SHP77 (cell line): ENCODE measurements at places on chromosomes 13 and 19.
A peak's percentile ranks its signal among the peaks of the same experiment; 100 is the strongest.

DNA sequence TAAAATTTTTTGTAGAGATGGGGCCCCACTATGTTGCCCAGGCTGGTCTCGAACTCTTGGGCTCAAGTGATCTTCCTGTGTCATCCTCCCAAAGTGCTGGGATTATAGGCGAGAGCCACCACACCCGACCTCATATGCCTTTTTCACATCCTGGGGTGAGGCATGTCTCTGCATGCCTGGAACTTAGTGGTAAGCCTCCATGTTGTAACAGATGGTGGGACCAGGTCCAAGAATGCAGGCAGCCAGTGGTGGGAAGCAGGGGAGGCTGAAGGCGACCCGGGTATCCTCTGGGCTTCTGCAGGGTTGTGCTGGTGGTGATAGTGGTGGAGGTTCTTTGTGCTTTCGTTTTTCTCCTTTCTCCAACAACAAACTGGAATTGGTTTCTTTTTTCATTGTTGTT lies 30.1 kb upstream of the CCDC124 start:
- DNase-seq, result no peak

GRCh38 chr13:76925115-76925514 lies 23.2 kb upstream of the ACOD1 start:
- no peak for DNase-seq

DNA sequence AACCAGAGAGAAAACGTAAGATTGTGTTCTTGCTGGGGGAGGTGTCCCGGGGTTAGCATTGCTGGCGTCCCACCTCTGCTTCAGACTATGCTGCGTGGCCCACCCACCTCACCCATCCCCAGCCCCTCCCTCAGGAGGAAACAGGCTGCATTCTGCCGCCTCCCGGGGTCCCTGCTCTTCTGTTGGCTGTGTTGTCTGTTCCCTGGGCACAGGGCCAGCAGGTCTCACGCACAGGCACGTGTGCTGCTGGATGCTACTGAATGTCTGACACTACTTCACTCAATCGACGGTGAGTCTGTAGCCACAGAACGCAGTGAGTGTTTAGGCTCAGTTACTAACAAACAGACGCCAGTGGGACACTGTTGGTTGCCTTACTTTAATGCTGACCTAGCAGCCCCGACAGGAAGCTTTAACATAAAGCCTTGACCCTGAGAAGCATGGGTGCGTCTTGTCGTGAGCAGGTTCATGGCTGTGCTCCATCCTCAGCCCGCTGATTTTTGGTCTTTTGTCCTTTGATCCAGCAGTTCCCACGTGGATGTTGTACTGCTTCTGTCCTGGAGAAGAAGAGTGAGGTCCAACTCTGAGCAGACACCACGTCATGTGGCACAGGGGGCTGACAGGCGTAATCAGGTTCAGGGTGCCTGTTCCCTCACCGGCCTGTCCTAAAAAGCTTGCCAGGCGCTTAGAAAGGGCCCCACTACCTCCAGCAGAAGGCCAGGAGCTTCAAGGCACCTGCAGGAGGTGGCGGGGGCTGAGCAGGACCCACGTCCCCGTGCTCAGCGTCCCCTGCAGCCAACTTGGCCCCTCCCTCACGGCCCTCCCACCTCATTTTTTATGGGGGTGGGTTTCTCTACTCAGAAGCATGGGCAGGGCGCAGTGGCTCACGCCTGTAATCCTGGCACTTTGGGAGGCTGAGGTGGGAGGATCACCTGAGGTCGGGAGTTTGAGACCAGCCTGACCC lies 26.0 kb downstream of the NAXD start:
- peak; percentile 92 for DNase-seq

DNA sequence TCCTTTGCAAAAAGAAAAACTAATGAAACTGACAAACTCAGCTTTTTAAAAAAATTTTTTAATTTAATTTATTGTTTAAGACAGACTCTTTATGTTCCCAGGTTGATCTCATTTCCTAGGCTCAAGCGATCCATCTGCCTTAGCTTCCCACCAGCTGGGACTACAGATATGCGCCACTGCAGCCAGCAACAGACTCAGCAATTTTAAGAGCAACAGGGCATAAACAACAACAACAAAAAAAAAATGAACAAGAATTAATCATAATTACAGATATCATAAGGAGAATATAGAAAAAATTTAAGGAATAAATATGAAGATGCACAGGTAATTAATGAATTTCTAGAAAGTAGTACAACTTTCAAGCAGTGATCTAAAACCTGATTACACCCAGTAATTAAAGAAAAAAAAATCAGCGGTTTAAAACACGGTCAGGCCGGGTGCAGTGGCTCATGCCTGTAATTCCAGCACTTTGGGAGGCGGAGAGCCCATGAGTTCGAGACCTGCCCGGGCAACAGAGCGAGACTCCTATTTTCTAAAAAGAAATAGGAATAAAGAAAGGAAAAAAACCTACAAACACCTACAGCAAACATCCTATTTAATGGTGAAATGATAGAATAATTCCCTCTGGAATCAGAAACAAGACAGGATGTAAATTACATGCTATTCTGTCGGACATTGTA lies 1.4 kb downstream of the ZNF699 start:
- no peak for DNase-seq

DNA sequence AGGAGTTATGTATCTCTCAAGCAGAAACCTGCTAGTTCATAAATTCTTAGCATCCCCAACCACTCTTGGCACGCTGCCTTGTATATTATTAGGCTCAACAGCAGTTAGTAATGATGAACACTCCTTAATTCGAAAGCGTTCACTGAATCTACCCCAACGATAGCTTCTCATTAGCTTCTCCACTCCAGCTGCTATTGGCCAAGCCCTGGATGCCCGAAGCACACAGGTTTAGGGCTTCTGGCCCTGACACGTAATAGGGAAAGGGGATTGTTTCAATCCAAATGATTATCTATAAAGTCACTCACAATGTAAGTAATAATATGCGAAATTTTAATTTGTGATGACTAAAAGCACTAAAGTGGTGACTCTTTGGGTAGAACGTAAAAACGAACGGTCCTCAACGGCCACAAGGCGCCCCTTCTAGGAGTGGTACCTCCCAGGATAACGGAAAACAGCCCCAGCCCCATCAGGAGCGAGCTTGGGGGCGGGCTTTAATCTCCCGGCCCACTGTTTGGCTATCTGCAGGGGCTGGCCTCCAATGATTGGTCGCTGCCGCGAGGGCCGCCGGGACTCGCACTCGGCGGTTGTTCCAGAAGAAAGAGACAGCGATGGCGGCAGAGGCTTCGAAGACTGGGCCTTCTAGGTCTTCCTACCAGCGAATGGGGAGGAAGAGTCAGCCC lies at the start of gene RNF17:
Gene RNF17 (plus strand): TSS at position 574 of the 680 bp plus-strand sequence. CDS start 35 bp downstream, at position 609.
- no peak for DNase-seq

- DNase-seq, result no peak
Measured at GRCh38 chr13:76024151-76024550, 388.0 kb downstream of the LMO7 start.

DNA sequence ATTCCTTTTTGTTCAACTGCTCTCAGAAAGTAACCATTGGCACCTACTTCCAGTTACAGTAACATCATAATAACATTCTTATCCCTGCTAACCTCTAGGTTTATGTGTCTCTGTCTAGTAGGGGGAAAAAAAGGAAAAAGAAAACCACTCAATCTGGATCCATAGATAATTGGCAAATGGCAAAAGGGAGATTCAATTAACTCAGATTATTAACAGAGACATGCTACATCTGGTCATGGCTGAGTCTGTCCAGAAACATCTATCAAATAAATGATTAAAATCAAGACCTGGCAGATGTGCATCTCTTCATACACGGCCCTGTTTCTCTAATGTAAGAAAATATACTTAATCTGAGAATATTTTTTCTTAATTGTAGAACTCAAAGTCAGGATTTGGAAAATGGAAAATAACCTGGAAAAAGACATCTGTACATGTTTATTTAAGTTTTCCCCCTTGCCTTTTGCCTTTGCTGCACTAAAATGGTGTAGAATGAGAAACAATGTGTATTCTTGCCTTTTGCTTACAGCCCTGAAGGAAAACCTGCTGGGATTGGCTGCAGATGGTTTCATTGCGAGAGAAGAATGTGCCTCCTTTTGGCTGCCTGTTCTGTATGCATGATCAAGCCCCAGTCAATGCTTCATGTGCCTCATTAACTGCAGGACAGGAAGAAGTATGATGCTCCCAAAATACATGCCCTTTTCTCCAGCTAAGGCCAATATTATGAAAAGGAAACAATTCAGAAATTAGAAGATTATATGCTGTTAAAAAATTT lies 921.6 kb upstream of the PCDH20 start:
- no peak for DNase-seq

DNA sequence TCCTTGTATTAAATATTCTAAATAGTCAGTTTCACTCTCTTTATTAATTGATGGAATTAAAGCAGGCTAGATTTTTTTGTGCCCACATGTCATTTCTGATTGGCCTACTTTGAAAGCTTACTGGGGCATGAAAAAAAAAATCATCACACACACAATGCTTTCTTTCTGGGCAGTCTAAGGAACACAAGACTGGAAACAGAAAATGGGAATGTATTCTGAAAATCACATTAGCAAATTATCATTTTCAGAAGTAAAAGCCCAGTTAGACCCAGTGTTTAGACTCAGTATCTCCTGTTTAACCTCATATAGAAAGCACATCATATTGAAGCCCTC lies 339.4 kb downstream of the SPRY2 start:
- DNase-seq, result no peak

DNA sequence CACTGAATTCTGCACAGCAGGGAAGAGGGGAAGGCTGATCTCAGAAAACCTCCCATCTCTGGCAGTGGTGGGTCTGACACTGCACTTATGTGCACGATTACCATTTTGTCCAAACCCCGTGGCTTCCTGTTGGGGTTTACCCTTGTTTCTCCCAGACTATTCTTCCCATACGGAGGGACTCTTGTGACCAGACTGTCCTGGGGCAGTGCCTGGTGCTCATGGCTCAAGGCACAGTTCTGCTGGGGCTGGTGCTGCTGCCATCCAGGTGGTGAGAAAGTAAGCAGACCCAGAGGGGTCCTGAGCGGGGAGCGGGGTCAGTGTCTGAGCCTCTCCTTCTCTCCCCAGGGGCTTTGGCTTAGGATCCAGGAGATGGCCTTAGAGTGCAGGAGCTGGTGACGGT lies 5.1 kb upstream of the SIGLEC9 start:
- DNase-seq, result no peak
